ENCODE measurements at places on chromosomes 4 and X.

DNA sequence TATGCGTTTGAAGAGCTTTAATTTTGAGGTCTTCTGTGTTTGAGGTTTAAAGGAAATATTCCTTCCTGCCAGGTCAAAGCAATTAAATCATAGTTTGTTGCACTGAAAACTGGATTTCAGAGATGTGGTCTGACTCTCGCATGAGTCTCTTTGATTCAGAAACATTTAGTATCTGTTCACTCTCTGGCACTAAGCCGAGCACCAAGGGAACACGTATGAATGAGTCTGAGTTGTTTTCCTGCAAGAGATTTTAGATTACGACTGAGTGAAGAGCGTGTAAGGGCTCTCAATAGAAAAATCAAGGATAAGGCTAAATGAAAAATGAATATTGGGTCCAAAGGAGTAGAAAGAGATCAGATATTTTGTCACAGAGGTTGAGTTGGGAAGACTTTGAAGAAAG lies 875.4 kb upstream of the PRKX start:
- no peak for DNase-seq

GRCh38 chrX:103637604-103638338 lies 9.0 kb downstream of the TCEAL1 start:
- DNase-seq: peak; percentile 72

DNA sequence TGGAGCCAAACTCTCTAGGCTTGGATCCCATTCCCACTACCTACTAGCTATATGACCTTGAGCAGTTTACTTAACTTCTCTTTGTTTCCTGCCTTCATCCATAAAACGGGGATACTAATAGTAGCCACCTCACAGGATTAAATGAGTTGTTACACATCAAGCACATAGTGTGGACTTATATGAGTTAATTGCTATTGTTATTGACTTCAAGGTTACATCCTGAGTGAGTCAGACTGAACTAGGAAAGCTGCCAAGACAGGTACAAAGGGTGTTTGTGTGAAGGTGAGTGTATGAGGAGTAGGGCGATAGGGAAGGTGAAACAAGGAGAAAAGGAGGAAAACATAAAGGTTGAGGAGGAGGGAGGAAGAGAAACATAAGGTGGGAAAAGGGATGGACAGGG lies 32.2 kb downstream of the TFDP3 start:
- DNase-seq: no peak

GRCh38 chrX:134396174-134396573 lies 63.8 kb upstream of the HPRT1 start:
- DNase-seq: peak; percentile 30

DNA sequence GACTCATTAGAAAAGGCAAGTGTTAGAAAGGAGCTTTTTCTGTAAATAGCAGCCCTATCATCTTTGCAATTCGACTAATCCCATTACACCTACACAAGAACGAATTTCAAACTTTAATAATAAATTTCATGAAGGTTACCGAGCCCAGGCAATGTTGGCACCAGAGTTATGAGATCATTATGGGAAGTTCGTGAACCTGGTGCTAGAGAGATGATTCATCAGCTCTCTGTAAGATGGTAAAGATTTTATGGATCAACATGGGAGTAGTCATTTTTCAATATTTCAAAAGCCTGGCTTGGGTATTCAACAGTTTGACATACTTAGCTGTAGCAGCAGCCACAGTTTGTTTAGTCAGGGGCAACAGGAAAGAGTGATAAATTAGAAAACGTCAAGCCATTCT lies 35.8 kb downstream of the AMELX start:
- DNase-seq: peak; percentile 66
